Stimulated activated CD4-positive, alpha-beta T cell treated with anti-CD3 and anti-CD28 coated beads, Interleukin-4, amount 100 ng/mL, for 48 hours (primary cell): ENCODE measurements at places on chromosomes 6 and 20.

DNA sequence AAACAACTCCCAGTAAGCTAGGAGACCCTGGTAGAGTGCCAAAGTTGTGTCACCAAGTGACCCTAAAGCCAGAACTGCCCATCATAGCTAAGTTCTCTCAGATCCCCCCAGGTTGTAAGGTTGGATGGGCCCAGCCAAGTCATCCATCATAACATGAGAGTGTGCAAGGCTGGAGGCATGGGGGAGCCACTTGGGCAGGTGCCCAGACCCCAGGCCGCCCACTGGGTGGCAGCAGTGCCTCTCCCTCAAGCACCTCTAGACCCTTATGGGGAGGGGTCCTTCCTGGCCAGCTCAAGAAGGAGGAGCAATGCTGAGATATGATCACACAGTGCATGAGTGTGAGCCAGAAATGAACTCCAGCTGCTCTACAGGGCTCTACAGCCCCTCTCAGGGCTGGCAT lies 154.5 kb downstream of the MYLK4 start:
- DNase-seq = no peak

DNA sequence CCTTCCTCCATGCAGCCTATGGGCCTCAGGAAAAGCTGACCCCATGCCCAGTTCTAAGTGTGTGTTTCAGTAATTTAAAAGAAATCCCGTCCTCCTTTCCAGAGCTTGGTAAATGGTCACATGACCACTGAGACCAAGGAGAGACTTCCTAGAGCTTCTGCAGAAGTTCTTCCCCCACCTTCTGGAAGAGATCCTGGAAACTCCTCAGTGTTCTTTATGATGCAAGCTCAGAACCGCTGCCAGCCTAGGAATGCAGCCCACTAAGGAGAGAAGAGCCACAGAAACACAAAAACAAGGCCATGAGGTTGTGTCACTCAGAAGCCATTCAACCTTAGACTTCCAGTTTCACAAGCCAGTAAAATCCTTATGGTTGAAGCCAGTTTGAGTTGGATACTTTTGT lies 348.4 kb downstream of the TPBG start:
- DNase-seq = no peak

DNA sequence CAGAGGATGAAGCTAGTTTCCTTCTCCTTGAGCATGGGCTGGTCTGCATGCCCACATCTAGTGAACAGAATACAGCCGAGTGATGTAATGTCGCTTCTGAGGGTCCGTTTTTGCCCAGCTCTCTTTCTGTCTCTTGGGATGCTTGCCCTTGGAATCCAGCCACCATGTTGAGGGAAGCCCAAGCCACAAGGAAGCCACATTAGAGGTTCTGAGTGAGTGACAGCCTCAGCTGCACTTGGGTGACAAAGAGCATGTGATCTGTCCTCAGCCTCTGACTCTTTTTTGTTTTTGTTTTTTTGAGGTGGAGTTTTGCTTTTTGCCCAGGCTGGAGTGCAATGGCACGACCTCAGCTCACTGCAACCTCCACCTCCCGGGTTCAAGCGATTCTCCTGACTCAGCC lies 100.6 kb upstream of the SALL4 start:
- no peak for DNase-seq

GRCh38 chr20:37870294-37870693 lies 32.6 kb upstream of the VSTM2L start:
- DNase-seq = no peak

- DNase-seq = no peak
These were observed 248.2 kb downstream of the KHDC1L start for GRCh38 chr6:72977114-72977513.

DNA sequence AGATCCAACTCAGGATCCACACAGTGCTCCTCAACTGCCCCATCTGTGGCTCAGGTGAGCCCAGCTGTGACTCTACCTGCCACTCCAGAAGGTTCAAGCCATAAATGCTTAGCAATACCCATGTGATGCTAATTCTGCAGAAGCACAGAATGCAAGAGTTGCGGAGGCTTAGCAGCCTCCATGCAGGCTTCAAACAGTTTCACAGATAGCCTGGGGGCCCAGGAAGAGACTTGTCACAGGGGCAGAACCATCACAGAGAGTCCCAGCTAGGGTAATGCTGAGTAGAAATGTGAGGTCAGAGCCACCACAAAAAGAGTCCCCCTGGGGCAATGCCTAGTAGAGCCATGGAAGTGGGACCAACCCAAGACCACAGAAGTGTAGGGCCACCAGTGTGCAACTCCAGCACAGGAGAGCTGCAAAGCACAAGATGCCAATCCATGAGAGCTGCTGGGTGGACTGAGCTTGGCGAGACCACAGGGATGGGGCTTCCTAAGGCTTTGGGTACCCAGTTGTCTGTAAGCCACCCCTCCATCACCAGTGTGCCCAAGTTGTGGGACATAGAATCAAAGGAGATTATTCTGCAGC lies 283.9 kb downstream of the UBE3D start:
- DNase-seq = no peak

GRCh38 chr6:53598265-53598907 lies 53.5 kb upstream of the GCLC start:
- no peak for DNase-seq

DNA sequence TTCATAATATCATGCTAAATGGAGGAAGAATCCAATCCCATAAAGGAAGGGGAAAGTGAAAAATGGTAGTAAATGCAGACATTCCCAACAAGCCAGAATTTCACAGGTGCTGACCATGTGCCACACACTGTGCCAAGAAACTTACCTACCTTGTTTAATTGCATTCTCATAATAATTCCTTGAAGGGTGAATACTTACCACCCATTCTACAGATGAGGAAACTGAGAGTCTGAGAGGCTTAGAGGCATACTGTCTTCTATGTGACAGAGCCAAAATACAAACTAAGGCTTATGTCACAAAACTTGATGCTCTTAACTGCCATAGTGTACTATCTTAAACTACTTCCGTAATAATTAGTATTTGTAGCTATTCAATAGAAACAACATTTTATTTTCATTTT lies 454.7 kb downstream of the UTRN start:
- DNase-seq = no peak

GRCh38 chr6:14974792-14975470 lies 270.9 kb upstream of the JARID2 start:
- no peak for DNase-seq

- no peak for DNase-seq
These were observed 26.4 kb upstream of the FABP7 start for GRCh38 chr6:122753000-122753687.
